ENCODE measurements at places on chromosomes 4 and X. TPM values are rescaled to one million over a fixed set of nuclear protein-coding genes. Genes with fewer than 3 reads are reported as not detected.

MED28 gene
- 10.0 TPM for polyA plus RNA-seq

PTCHD1 gene
- not detected for polyA plus RNA-seq

DNA sequence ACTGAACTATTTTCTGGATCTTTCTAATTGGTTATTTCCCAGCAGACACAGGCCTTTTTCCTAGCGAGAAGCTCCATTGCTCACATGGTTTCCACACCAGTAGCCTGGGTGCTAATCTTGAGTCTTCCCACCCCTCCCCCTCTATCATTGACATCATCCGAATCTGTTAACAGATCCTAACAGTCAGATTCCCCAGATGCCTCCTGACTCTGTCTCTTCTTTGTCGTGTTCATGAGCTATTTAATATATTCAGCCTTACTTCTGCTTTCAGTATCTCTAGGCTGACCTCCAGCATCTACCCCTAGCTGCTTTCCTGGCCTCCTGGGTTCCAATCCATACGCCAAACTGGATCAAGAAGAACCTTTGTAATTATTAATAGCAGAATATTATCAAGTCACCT lies 85.0 kb downstream of the CLNK start:
- DNase-seq = no peak

SFRP2 gene
- polyA plus RNA-seq = 0.04 TPM

FAM53A gene
- polyA plus RNA-seq = 1.3 TPM

DNA sequence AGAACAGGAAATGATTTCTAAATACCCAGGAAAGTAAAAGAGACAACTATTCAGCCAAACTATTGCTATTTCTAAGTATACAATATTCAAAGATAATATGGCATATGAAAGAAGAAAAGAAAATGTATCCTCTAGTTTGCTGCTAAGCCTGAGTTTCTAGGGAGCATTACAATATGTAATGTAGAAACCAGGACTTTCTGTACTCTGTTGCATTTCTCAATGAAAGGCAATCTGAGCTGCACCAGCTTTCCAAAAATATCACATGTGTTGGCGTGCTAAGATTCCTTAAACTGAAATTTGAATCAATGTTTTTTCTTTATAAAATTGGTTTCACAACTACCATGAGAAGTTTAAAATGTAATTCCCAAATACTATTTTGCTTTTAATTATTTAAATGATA lies 129.6 kb downstream of the ANK2 start:
- DNase-seq = no peak

FAAH2 gene
- 0.21 TPM for polyA plus RNA-seq

SASH3 gene
- polyA plus RNA-seq = not detected

- no peak for DNase-seq
Measured at GRCh38 chrX:48835524-48836329, at the start of gene PCSK1N. PCSK1N (minus strand) TSS chrX:48835610; CDS start chrX:48835532, 78 bp downstream.

DNA sequence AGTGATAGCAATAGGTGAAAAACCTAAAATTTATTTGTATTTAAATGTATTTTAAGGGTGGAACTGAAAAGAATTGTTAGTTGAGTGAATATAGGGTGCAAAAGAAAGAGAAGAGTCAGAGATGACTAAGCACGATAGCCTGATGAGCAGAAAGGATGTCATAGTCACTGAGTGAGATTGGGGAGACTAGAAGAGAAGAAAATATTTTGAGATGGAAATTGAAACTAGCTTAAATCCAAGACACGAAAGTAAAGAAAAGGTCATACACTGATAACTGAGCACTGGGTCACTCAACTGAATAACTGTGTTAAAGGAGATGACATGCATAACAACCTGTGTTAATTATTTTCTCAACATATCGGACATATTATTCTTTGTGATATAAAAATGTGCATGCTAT lies 55.5 kb downstream of the SPANXN4 start:
- DNase-seq = no peak

MORF4L2 gene
- polyA plus RNA-seq = 208 TPM

CXCL11 gene
- polyA plus RNA-seq = 0.91 TPM

DNA sequence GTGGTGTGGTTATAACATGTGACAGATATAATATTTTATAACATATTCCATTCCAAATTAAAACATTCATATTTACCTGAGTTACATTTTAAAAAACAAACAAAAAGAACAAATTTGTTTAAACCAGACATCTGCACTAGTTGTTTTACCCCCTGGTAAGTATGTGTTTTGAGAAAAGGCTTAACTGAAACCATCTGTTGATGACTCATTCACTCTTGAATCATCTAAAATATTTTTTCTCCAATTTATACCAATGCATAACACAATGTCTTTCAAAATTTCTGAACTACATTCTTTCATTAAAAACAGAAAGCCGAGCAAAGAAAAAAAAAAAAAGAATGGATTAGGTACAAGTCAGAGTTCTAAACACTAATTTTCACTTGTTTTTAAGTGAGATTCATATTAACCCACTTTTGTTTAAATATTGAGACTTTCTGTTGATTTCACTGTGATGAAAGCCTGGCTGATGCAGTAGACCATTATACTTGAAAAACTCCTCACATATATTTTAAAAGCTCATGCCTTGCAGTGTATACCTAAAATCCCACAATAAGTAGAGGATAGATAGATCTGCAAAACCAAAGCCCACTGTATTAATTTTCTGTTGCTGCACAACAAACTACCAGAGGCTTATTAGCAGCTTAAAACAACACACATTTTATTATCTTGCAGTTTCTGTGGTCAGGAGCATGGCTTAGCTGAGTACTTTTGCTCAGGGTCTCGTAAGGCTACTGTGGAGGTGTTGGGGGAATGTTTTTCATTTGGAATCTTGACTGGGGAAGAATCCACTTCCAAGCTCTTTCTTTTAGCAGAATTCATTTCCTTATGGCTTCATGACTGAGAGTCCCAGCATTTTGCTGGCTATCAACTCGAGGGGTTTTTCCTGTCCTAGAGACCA lies 221.5 kb downstream of the PCDH18 start:
- no peak for DNase-seq

GRCh38 chrX:134004084-134004483 lies 18.7 kb upstream of the GPC3 start:
- no peak for DNase-seq

GRCh38 chrX:41707218-41707617 lies 16.8 kb upstream of the GPR82 start:
- no peak for DNase-seq

ASB5 gene
- not detected for polyA plus RNA-seq

- DNase-seq = no peak
Measured at GRCh38 chr4:70305601-70306000, 29.2 kb upstream of the CABS1 start.

GRCh38 chrX:137915466-137915865 lies 349.5 kb downstream of the ZIC3 start:
- no peak for DNase-seq

- no peak for DNase-seq
Measured at GRCh38 chrX:100659431-100660137, 15.6 kb downstream of the SRPX2 start.

DNA sequence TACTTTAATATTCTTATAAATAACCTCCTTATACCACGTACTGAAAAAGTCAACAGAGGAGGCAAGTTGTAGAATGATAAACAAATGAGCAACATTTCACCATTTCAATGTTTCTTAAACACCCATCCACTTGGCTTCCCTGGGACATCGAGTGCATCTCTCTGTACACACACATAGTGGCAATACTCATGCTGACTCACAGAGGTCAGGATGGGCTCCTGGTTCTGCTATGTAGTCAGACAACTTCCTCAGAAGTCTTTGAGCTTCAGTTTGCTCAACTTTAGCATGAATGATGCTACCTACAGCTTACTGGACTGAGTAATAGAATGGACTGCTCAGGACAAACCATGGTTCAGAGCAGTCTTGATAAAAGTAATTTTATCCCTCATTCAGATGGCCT lies 56.9 kb downstream of the MAD2L1 start:
- DNase-seq = no peak

GRCh38 chr4:167428156-167428555 lies 193.9 kb upstream of the SPOCK3 start:
- DNase-seq = no peak

QDPR gene
- polyA plus RNA-seq = 18.4 TPM

DNA sequence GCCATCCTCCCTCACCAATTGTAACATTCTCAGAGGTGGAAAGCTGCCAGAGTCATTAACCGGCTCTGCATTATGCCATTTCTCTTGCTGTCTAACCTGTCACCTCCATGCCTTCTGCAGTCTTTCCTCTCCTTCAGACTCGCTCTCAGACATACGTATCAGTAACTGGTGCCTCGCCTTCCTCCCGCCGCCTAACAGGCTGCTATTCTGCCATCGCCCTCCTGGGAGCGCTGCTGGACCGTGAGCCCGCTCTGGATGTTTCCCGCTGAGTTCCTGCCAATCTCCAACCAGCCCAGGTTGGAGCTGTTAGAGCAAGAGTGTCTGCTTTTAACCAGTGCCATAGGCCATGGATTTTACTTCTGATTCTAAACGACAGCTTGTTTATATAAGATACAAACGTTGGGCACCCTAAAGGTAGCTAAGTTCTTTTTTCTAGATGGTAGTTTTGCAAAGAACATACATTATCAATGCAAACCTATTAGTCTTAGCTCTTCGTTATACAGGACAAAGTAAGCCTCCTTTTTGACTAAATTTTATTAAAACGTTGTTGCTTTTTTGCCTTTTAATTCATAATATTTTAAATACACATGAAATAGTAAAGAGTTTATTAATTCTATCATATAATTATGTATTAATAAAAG lies 59.5 kb upstream of the NEIL3 start:
- DNase-seq = peak; percentile 65

- DNase-seq = no peak
Measured at GRCh38 chr4:145786261-145786660, 106.3 kb downstream of the C4orf51 start.

PAGE5 gene
- polyA plus RNA-seq = not detected

GRPR gene
- polyA plus RNA-seq = 0.16 TPM

DNA sequence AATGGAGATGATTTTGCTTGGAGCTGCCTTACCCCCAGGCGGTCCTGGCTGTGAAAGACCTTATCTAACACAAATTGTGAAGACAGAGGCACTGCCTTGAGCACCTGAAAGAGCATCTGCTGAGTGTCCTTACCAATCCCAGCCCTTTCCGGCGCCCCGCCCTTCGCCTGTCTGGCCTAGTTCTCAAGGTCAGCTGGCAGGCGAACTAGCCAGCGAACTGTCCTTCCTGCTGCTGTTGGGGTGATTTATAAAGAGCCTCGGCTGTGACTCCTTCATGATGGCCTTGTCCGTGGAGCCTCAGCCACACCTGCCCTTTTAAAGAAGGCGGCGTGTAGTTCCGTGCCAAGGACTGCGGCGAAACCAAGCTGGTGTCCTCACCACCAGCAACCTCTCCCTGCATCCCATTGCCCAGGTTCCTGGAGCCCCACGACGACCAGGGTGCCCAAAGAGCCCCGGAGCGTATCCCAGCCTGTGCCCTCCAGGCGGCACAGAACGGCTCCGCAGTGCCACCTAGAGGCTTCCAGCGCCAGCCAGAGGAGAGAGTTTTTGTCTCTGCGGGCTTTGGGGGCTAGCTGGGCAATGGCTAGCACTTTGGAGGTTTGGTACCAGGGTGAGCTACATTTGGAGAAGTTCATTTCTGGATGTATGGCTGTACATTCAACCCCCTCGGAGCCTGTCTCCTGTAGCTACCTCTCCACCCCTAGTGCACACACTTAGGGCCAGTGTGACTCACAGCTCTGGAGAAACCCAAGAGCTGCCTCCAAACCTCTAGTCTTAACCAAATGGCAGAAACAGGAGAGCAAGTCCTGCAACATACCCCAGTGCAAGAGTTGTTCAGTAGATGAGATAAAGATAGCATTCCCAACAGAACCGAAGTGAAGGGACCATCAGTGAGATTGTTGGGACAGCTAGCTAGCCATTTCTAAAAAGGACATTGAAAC lies 36.8 kb upstream of the VMA21 start:
- peak; percentile 12 for DNase-seq

DNA sequence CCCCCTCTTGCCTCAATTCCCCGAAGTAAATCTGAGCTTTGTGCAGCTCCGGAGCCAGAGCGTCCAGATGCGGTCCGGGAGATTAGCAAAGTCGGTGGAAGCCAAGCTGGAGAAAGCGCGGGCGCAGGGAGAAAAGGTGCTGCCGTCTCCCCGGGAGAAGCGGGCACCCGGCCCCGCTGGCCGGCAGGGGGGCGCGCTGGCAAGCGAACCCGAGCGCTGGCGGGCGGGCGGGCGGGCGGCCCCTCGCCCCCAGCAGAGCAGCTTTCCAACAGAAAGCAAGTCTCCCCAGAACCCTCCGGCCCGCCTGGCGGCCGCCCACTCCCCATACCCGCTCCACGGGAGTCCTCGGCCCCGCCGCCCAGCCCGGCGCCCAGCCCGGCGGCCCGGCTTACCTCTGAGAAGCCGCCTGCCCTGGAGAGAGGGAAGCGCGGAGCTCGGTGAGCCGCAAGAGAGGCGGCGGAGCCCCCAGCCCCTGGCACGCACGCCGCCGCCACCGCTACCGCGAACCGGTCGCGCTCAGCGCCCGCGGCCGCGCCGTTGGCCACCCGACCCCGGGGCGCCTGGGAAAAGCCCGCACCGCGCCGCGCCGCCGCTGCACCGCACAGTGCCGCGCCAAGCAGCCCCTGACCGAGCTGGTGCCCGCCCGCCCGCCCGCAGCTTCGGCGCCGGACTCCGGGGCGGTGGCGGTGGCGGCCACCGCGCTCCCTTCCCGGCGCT lies 529 bp upstream of the CITED1 start:
- no peak for DNase-seq

P2RY8 gene
- polyA plus RNA-seq = not detected

SLIT2 gene
- 9.3 TPM for polyA plus RNA-seq

DNA sequence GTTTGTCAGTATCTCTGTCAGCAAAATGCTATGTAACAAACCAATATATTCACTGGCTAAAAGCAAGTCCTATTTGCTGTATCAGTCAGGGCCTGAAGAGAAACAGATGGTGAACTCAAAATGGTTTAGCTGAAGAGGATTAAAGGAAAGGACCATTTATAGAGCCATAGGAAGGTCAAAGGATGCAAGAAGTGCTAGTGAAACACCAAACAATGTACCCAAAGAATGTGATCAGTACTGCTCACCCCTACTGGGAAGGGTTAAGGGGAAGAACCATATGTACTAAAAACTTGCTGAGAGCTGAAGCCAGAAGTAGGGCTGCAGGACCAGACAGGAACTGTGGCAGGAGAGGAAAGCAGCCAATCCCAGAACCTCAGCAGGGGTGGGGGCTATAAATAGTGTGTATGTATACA lies 479.3 kb downstream of the INPP4B start:
- DNase-seq = no peak

- no peak for DNase-seq
Measured at GRCh38 chrX:108640817-108641216, 95.5 kb downstream of the IRS4 start.

DNA sequence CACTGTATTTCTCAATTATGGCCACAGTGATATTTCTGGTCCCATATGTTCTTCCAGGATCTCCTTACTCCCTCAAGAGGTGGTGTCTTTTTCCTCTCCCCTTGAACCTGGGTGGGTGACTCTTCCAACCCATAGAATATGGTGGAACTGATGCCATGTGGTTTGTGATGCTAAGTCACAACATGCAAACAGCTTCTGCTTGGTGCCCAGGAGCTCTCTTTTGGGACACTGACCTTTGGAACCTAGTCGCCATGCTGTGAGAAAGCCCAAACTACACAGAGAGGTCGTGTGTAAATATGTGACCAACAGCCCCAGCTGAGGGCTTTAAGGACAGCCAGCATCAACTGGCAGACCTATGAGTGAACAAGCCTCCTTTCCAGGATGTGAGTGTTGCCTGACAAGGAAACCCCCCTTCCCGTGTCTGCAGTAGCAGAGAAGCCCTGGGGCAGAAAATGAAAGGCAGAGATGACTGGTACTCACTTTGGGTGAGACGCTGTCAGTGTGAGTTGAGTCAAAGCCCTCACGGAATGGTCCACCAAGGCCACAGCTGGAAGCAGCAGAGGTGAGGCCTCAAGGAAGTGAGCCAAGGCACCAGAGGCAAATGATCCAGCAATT lies 223.4 kb downstream of the BCOR start:
- DNase-seq = peak; percentile 10

MSL3 gene
- polyA plus RNA-seq = 49.6 TPM

EGFL6 gene
- not detected for polyA plus RNA-seq

ARHGEF6 gene
- 4.1 TPM for polyA plus RNA-seq
